HL-60 (cell line): ENCODE measurements at places on chromosomes 5 and 9.

- no peak for DNase-seq
Observed at GRCh38 chr5:125142458-125142857, 396.0 kb upstream of the ZNF608 start.

DNA sequence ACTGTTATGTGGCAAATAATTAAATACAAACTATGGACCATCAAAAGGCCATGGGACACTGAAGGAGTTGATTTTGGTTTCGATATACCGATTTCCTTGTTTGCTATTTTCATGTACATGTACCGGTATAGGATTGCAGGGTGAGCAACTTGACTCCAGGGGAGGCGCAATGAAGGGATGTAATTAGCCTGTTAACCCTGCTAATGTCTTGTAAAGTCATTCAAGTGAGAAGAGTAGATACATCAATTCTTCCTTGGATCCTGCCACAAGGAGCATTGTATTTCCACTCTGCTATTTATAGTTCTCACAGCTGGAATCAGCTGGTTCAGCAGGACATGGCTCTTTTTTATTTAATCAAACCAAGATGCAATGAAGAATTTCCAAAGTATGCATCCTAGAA, 102.0 kb downstream of the STK32A start:
- DNase-seq = no peak

DNA sequence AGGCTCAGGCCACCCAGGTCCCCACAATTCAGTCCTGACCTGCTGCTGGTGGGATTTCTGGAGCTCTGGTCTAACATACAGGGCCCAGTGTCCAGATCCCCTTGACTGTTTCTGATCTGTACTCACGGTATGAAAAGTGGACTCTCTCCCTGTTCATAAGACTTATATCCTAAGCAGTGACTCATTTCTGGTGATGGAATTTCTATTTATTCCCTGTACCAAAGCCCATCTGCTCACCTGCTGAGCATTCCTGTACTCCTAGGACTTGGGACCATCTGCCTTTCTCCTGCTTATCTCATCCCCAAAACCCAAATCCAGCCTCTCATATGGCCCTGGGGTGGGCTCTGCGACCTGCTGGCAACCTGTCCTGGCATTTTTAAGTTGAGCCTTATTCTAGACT, 86.6 kb downstream of the APBA1 start:
- DNase-seq = no peak

DNA sequence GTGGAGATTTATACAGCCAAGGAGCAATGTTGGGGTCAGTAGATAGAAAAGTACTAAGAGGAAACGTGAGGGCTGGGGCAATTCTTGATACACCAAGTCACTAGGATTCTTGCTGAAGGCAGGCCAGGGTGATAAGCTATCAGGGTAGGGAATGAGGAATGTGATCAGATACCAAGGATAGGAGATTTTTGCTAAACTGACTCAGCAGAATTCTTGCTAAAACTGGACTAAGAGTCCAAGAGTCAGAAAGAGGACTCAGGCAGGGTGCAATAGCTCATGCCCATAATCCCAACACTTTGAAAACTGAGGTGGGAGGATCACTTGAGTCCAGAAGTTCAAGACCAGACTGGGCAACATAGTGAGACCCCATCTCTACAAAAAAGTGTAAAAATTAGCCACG, 71.7 kb downstream of the ENTREP1 start:
- DNase-seq = no peak

- peak; percentile 92 for DNase-seq
Observed at GRCh38 chr5:10353241-10354047, at the start of gene MARCHF6. MARCHF6 (plus strand) TSS chr5:10353695; CDS start chr5:10353899, 204 bp downstream.

- DNase-seq = peak; percentile 89
Observed at GRCh38 chr5:141914199-141914743, 9.4 kb upstream of the DELE1 start.

GRCh38 chr5:95924720-95925377, 36.8 kb downstream of the ELL2 start:
- peak; percentile 77 for DNase-seq

DNA sequence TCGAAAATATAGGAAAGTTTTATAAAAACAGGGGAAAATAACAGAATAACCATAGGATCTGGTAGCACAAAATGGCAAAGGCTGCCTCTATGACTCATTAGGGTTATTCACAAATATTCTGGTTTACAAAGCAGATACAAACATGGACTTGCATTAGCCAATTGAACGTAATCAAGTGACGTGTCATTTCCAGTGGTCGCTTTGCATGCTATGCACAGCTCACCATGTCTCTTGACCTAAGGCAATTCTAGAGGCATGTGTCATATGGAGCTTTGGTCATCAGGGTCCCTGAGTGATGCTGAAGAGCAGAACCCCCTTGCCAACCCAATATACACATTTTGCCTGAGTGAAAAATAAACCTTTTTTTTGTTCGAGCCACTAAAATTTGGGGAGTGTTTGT, 158.8 kb downstream of the TMEM161B start:
- DNase-seq = no peak

GRCh38 chr5:13659391-13659790, 285.1 kb downstream of the DNAH5 start:
- DNase-seq = no peak

DNA sequence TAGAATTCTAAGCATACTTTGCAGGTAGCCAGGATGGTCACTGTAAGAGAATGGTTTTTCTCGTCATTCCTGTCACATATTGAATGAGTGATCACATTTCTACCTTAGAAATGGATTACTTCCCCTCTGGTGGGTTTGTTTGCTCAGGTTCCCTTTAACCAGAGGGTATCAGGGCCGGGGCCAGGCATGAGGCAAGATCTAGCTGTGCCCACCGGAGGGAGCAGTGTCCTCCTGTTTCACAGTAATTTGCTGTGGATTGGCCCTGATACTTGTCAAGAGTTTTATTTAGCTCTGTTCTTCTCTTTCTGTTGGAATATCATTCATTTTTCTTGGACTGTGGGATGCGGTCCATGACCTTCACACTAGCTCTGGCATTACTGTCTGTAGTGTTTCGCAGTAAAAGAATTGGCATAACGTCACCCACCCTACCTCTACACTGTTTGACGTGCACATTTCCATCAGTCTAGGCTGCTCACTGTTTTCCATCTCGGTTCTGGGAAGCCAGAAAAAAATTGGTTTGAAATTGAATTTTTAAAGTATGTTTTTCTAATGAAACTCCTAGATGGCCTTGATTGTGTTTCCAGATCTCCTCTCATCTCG, 42.4 kb upstream of the ZBED3 start:
- DNase-seq = no peak

GRCh38 chr5:175253597-175253996, 190.4 kb downstream of the DRD1 start:
- no peak for DNase-seq

DNA sequence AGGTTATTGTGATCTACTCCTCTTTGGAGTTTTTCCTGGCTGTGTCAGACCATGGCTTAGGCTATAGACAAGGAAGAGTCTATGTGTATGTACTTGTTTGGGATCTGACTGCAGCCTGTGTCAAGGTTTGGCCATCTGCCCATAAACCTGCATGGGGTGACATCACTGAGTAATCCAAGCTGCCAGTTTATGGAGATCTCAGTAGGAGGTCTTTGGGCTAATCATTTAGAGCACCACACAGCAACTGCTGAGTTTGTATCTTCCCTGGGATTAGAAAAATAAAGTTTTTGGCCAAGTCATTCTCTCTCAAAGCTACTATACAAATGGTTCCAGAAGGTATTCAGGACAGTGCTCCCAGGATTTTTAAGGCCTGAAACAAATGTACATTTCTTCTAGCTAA, 65.5 kb upstream of the HSPB3 start:
- no peak for DNase-seq

GRCh38 chr9:33372900-33373299, 29.5 kb downstream of the AQP7 start:
- no peak for DNase-seq

DNA sequence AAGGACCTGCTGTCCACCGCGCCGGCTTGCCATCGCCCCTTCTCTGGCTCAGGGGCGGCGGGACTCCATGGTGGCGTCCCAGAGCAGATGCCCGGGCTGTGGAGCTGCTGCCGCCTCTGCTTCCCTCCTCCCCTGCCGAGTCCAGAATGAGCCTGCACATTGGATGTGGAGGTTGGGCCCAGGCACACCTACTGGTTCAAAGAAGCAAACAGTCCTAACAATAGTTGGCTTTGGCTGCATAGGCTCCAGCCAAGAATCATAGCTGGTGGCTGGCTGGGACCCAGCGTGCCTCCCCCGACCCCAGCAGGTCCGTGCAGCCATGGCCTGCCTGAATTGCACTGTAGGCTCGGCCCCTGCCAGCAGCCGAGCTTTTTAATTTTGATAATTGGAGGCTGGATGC, 25.8 kb downstream of the ADAMTSL2 start:
- DNase-seq = no peak

GRCh38 chr5:32147959-32148358, 26.2 kb downstream of the GOLPH3 start:
- peak; percentile 51 for DNase-seq

GRCh38 chr9:75083188-75083970, 4.6 kb downstream of the NMRK1 start:
- DNase-seq = no peak

DNA sequence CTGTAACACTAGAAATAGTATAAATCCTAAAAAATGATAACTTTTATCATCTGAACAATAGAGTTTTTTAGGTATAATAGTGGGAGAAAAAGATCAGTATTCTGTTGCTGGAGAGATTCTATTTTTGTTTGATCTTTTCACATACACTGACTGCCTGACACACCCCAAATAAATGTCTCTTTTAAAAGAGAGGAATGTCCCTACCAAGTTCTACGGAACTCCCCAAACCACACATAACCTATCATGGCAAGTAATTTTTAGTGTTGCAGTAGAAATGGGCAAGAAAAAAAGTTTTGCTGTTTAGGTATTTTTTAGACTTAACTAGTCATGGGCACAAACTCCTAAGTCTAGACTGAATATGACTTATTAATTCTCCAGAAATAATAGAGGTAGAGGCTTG, 139.1 kb downstream of the ELAVL2 start:
- DNase-seq = no peak

DNA sequence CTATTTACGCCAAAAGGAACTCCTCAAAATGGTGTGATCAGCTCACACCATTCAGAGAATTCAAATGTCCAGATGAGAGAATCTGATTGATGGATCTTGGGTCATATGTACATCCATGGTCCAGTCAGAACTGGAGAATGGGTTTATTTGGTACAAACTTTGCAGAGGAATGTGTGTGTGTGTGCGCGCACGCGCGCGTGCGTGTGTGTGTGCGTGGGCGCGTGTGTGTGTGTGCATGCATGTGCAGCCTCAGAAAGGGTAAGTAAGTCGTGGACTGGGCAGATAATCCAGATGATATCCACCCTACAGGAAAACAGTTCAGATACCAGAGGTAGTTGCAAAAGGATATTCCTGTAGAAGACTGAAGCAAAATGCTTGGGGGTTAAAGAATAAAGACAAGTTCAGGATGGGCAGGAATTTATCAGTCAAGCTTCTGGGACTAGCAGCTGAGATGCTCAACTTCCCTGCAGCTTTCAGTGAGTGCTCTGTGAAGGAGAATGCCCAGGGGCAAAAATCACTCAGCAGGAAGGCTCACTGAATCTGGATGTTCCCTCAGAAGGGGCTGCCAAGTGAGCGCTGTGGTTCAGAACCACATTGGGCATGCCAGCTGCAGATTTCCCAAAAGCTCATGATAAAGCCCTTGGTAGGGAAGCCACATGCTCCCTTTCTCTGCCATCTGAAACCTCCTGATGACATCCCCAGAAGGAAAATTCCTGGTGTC, 440.5 kb upstream of the SGCD start:
- DNase-seq = no peak

DNA sequence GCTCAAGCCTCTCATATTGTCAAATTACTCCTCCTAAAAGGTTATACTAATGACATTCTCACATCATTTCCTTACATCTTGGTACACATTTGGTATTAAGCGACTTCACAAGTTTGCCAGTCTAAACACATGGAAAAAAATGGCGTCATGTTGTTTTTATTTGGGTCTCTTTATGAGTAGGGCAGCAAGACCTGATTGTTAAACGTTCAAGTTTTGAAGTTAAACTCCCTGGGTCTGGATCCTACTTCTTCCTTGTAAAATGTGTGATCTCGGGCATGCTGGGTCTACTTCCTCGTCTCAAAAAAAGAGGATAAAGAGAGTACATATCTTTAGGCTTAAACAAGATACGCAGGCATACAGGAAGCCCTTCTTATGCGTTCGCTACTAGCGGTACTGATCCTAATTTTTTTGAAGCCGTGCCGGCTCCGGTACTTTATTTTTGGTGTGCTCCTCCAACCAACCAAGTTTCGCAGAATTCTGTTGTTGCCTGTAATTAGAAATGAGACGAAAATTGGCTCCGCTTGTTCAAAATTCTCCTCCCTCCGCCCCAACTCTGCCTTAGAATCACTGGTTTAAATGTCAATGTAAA, 596 bp upstream of the CDC37L1 start:
- no peak for DNase-seq

GRCh38 chr5:154516475-154516874, 38.4 kb upstream of the HAND1 start:
- no peak for DNase-seq

- no peak for DNase-seq
Observed at GRCh38 chr9:5900622-5901021, 9.9 kb downstream of the MLANA start.

DNA sequence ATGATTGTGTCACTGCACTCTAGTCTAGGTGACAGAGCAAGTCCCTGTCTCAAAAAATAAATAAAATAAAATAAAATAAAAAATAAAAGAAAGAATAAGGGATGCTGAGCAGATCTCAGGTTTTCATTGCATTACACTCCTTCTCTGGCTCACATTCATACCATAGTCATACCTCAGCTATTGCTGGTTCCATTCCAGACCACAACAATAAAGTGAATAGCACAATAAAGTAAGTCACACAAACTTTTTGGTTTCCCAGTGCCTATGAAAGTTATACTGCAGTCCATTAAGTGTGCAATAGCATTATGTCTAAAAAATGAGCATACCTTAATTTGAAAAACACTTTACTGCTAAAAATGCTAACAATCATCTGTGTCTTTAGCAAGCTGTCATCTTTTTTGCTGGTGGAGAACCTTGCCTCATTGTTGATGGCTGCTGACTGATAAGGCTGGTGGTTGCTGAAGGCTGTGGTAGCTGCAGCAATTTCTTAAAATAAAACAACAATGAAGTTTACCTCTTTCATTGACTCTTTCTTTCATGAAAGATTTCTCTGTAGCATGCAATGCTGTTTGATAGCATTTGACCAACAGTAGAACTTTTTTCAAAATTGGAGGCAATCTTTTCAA, 415.7 kb downstream of the ZNF608 start:
- no peak for DNase-seq

DNA sequence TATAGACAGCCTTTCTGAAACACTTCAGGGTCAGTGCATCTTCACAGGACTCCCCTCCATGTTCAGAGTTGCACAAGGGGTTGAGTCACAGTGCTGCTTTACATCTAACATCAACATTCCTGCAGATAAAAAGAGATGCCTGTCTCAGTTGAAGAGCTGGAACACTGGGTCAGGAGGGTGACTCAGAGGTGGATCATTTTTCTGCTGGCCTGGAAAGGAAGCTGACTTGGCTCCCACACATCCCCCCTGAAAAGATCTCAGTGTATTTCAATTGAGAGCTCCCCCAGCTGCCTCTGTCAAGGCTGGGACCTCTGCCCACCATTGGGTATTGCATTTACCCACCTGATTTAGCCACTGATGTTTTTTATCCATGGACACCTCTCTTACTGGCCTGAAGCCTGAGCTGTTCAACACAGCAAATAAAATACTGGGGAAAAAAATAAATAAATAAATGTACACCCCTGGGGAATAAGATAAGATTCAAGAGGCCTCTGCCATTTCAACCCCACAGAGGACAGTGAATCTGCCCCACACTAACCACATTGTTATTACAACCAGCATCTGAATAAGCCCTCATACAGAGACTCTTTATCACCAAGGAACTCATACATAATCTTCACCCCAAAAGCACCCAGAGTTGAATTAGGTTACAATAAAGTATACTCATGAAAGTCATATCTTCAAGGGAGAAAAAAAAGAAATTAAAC, 716.4 kb downstream of the SEMA5A start:
- no peak for DNase-seq
